ENCODE measurements at places on chromosomes 2 and 18.

GRCh38 chr18:23067236-23067635 lies 68.0 kb upstream of the CABLES1 start:
- DNase-seq = no peak

DNA sequence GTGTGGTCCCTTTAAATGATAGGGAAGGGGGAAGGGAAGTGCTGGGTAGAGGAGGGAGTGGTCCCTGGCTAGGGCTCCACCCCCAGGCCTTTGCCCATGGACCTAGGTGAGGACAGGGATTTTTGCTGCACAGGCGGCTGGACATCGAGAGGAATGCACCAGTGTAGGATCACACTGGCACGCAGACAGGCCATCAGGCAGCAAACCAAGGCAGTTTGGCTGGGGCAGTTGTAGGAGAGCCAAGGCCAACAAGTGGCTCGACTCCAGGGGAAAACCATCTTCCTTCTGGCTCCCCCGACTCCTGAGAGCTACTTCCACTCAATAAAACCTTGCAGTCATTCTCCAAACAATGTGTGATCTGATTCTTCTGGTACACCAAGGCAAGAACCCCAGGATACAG lies 402.0 kb upstream of the LRRTM1 start:
- DNase-seq = no peak

GRCh38 chr2:168781191-168781817 lies 21.1 kb upstream of the NOSTRIN start:
- no peak for DNase-seq

DNA sequence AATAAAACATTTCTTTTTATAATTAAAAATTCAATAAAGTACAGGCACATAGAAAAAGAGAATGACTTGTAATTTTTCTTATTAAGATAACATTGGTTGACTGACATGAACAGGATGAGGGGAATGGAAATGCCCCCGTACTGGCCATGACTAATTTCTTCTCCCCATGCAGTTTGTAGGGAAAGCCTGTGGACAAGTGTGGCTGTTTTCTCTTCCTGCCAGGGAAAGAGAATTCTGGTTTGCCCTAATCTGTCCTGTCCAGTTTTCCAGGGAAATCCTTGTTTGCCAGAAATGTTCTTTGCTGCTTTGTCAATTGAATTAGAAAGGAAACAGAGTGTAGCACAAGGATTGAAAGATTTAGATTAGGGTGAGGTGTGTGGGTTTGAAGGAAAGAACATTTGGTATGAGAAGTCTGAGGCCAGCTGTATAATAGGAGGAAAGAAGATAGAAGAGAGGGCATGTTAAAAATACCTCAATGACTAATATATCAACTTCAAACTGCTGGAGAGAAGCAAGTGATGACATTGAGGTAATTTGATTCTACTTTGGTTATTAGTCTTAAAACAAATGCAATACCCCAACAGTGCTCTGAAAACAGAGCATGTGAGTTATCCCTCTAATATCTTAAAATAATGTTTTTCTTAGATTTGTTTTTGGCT lies 593.9 kb upstream of the ZNF804A start:
- DNase-seq = no peak

GRCh38 chr2:174395969-174396630 lies 570 bp downstream of the SCRN3 start:
- DNase-seq = no peak

DNA sequence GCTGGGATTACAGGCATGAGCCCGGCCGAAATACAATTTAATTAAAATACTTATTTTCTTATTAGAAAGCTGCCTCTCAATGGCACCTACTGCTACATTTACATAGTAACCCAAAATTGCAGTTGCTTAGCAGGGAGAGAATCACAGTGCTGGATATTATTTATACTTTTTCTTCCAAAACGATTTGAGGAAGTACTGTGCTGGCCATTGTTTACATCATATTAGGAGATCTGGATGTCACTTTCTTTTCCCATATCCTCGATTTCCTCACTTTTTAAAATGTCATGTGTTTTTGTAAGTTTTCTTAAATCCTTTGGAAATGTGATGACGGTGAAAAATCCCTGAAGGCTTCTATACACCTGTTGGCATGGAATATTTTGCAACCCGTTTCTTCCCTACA lies 3.4 kb upstream of the SP3 start:
- no peak for DNase-seq

GRCh38 chr2:12776521-12776961 lies 59.8 kb downstream of the TRIB2 start:
- DNase-seq = no peak

GRCh38 chr18:23301972-23302371 lies 151.1 kb upstream of the RIOK3 start:
- DNase-seq = no peak

- no peak for DNase-seq
These were observed 754.6 kb upstream of the SOX11 start for GRCh38 chr2:4937550-4937949.

GRCh38 chr2:198712485-198712884 lies 745.3 kb downstream of the SATB2 start:
- DNase-seq = no peak

DNA sequence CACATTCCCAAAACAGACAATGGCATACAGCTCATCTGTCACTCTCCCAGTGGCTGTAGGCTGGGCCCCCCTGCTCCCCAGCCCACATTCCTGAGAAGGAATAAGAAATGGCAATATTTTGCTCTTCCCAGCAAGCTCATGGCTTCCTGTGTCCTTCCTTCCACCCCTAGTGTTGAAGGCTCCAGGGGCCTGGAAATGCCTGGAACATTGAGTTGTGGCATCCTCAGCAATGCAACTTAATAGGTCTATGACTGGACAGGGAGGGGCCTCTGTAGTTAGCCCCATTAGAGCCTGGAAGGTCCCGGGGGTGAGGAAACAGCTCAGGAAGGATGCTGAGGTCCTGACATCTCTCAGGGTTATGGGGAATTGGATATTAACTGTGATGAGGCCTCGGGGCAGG lies 3.3 kb downstream of the KIF3C start:
- no peak for DNase-seq

DNA sequence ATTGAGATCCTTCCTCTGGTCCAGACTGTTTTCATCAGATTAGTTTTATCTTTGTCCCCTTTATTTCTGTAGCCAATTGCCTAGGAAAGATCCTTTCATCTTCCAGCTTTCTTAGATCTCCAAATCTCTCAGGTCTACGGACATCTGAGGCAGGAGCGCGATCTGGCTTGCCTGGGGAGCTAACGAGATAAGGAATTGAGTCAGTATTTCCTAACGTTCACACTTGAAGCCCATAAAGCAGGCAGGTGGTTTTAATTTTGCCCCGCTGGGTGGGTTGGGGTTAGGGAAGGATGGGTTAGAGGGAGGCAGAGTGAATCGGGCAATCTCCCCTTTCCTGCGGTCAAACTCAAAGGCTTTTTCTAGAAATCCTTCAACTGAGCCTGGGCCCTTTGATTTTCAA lies 727 bp upstream of the TTLL4 start:
- DNase-seq = no peak

GRCh38 chr2:113160962-113161361 lies 12.8 kb upstream of the PSD4 start:
- DNase-seq = no peak

GRCh38 chr2:174611854-174612253 lies 14.2 kb upstream of the WIPF1 start:
- no peak for DNase-seq

- no peak for DNase-seq
These were observed 3.7 kb downstream of the MEX3C start for GRCh38 chr18:51193621-51194287.

DNA sequence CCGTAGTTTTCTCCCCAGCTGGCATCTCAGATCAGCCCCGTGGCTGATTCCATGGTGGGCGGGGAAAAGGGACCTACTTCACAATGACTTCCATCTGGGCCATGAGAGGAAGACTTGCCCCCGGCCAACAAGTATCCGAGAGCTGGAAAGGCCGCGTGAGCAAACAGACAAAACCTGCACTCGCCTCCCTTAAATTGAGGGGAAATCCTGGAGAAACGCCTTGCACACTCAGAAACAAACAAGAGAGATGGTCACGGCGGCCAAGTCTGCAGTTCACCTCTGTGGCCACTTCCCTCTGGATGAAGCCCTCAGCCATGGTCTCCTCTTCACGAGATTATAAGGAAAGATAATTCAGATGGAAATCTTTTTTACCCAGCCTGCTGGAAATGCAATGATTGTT lies 39.4 kb upstream of the TPO start:
- no peak for DNase-seq

- no peak for DNase-seq
These were observed 120.0 kb upstream of the THSD7B start for GRCh38 chr2:136645236-136645828.

DNA sequence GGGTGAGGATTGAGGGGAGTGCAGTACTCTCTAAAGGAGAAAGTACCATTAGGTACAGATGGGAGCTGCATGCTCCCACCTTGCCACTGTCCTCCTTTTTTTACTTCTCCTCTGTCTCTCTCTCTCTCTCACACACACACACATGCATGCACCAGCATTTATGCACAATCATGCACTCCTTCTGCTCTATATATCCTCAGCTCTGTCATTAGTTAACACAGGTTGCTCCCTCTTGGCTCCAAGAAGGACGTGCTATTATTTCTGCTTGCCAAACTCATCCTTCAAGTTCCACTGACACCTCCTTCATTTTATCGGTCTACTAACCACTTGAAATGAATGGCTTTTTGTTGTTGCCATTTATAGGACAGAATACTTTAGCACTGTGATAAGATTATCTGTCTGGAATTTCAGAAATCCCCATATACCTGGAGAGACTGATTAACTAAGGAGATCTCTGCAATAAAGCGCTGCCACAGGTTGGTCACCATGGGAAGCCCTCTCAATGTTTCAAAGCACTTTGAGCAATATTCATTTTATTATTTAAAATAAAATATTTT lies 178.5 kb upstream of the TRIB2 start:
- DNase-seq = no peak

GRCh38 chr2:38446906-38447561 lies 70.0 kb upstream of the ATL2 start:
- no peak for DNase-seq

DNA sequence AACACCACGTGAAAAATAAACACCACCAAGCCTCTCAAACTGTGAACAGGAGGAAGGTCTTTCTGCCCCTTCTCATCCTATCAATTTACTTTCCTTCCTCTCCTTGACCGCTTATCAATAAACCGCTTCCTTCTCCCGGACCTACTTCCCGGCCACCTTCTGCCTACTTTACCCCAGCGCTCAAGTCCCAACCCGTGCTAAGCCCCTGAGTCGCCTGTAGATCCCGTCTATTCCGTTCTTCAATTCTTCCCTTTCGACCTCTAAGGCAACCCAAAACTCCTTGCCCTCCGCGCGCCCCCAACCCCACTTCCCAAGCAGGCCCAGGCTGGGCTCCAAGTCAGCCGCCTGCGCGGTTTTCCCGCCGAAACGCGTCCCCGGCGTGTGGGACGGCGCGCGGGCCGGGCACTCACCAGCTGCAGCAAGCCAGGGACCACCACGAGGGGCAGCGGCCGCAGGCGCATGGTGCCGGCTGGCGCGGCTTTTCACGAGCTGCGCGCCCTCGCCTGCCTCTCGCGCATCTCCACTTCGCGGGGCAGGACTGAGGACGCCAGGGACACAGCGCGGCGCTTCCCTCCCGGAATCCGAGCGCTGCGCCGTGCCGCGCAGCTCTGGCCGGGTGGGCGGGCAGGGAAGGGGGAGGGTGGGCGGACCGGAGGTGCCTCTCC lies at the start of gene NXPH2:
TSS of gene NXPH2 (minus strand) at position 610 of the 665 bp plus-strand sequence. CDS start at position 461, 149 bp downstream.
- no peak for DNase-seq

DNA sequence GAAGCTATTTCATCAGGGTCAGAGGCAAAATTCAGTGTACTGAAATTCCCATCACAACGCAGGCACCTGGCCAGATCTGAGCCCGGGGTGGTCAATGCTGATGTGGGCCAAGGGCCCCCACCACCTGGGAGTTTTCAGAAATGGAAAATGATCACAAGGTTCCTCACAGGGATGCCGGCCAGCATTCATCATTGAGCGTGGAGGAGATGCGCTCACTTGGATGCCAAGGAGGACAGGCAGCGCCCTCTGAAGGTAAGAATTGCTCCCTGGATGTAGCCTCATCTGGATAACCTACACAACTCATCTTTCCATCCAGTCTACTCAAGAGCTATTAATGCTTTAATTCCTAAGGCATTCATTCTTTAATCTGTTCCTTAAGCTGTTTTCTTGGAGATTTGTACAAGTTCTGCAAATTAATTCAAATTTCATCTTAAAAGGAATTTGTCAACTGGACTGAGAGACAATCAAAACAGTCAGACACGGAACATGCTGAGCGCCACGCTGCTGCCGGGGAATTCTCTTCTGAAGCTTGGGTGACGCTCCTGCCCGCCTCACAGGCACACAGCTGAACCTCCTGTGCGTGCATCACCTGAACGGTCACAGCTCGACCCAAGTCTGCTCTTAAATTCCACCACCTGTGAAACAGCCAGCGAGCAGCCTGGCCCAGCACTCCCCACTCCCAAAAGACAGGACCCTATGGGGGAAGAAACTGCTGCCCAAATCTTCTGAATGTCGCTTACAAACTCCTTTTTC lies 206.7 kb downstream of the HDAC4 start:
- DNase-seq = no peak

GRCh38 chr18:13587001-13587400 lies 139.4 kb downstream of the FAM210A start:
- DNase-seq = no peak

DNA sequence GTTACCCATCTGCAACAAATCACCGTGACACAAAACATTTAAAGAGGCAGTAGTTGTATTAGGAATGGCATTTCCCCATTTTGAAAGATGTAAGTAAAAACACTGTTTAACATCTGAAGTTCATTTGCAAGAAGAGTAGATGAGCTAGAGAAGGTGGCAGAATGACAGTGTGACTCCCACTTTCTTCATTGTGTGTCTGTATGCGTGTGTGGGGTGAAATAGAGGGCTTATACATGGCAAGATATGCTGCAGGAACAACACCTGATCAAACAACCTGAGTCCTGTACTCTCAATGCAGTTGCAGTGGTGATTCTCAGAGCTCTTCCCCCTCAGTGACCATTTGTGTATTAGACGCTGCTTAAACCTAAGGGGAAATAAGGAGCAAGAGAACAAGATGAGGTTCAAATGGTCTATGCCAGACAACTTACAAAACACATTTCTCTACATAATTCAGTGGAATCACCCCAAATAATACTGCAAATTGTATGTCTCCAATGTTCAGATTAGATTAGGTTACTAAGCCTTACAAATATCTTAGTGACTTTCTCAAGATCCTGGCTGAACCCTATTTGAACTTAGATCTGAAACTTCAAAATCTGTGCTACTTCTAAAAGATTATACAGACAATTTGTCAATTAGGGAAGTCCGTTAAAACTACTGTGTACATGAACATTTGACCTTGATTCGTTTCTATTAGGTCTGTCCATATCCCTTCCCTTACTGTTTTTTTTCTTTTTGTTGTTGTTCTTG lies 230.1 kb downstream of the LRRTM1 start:
- no peak for DNase-seq

- no peak for DNase-seq
These were observed 8.7 kb downstream of the FAM178B start for GRCh38 chr2:96977631-96978195.

DNA sequence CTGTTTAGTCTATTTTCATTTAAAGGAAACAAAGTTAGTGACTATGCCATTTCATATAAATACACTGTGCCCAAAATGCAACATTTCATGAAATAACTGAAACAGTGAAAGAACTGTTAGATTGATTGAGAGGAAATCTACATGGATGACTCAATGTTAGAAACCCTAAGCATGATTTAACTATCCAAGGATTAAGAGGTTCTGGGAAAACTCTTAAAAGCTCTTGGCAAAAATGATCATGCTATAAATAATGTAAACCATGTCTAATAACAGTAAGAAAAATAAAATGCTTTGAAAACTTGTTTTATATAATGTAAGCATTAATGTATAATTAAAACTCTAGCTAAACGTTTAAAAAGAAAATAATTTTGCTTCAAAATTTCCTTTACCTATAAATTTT lies 23.5 kb downstream of the MMADHC start:
- no peak for DNase-seq

Data from stimulated activated naive B cell treated with anti-CD40 and anti-IgM and Interleukin-4, amounts not matched to agents 10 μg/mL and 1 μg/mL and 100 μg/mL, for 72 hours (primary cell).